Activated T-helper 1 cell treated with Interleukin-2 at 50 U/mL for 16 hours (primary cell): ENCODE measurements at places on chromosomes 4 and X.

DNA sequence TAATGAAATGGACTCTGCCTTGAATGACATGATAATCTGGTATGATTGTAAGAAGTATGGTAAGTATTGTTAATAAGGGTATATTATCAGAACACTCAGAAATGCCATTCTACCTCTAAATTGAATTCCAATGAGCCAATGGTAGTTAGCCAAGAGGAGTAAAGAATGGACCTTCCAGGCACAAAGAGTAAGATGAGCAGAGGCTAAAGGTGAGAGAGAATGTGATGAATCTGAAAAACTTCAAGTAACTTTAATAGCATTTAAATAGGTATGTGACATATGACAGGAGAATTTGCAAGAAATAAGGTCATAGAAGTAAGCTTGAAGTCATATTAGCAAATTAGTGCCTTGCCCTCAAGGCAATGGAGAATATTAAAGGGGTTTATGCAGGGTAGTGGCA lies 152.4 kb downstream of the BANK1 start:
- DNase-seq = no peak

DNA sequence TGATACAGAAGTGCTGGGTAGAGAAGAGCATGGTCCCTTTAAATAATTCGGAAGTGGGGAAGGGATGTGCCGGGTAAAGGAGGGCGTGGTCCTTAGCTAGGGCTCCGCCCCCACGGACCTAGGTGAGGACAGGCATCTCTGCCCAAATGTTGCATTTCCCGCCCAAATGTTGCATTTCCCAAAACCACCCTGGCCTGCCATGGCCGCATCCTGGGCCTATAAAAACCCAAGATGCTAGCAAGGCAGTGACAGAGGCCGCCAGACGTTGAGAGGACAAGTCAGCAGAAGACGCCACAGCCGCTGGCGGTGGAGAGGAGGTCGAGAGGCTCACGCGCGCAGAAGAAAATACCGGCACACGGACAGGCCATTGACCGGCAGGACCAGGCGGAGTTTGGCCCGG lies 46.1 kb downstream of the ZFP42 start:
- no peak for DNase-seq

DNA sequence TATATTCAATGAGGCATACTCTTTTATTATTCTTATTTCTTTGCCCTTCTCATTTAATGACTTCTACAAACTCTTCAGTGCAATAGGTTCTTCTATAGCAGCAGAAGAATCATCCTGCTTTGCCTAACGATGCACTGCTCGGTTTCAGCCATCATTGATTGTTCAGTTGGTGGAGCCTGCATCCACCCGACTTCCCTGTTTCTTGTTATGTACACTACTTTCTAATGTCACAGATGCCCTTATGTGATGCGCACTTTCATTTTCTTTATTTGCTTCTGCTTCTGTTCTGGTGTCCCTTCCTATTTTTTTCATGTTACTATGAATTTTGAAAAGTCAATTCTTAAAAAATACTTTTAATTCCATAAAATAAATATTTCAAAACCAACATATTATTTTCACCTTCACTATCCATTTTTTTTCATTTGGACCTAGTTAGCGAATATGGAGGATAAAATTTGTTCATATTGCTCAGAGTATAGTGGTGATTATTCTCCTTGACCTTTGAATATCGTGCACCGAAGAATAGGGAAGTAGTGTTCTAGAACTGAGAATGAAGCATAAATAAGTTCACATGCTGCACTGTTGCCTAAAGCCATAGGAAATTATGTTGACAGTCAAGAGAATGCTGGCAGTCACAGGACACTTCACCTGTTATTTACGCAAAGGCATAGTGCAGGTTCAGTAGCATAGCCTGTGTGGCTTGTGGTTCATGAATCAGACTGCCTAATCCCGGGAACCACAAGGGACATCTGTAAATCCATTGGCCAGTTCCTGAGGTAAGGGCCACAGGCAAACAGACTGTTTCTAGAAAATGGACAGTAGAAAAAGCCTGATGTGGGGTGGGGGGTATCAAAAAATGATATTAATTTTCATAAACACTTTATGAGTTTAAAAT lies 21.3 kb upstream of the SFRP2 start:
- no peak for DNase-seq

GRCh38 chr4:94595880-94596483 lies 144.2 kb downstream of the PDLIM5 start:
- no peak for DNase-seq

- no peak for DNase-seq
Measured at GRCh38 chrX:119251386-119251785, 15.3 kb downstream of the PGRMC1 start.

- peak; percentile 37 for DNase-seq
Measured at GRCh38 chr4:37780444-37781130, 45.9 kb upstream of the PGM2 start.

DNA sequence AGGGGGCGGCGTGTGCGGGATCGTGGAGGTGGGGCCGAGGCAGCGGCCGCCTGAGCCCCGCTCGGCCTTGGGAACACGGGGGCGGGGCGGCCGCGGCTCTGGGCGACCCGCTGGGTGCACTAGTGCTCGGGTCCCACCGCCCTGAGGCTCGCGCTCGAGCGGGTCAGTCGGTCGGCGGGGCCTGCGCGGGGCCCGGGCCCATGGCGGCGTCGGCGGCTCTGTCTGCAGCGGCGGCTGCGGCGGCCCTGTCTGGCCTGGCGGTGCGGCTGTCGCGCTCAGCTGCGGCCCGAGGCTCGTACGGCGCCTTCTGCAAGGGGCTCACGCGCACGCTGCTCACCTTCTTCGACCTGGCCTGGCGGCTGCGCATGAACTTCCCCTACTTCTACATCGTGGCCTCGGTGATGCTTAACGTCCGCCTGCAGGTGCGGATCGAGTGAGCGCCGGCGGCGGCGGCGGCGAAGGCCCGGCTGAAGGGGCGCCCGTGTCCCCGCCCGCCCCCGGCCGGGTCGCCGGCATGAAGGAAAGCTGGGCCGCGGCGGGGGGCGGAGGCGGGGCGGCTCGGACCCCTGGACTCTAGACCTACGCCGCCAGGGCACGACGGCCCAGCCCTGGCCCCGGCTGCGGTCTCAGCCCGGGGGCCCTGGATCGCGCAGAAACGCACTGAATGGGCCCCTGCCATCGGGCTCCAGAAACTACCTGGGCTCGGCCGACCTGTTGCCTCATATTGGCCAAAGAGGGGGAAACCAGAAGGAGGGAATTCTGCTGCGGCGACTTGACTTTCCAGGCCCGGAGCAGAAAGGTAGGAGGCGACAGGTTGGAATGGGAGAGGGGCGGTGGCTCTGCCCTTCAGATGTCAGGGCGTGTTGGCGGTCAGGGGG lies at the start of gene SMIM10L2A:
Gene SMIM10L2A, plus strand, starts transcription at position 13 of the 878 bp plus-strand sequence. Its CDS starts 188 bp downstream, at position 201.
- DNase-seq = no peak

DNA sequence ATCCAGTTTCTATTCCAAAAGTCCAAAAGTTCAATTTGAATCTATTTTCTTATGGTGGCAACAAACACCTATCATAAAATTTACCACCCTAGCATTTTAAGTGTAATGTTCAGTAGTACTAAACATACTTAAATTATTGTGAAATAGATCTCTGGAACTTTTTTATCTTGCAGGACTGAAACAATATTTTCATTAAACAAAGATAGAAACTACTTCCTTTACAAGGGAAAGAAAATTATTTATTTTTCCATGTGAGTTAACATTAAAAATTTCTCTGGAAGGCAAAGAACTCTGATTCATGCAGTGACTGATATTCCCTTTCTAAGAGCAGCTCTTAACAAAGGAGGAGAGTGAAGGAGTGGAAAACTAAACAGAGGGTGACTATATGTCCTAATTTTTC lies 40.2 kb downstream of the ADH7 start:
- no peak for DNase-seq

DNA sequence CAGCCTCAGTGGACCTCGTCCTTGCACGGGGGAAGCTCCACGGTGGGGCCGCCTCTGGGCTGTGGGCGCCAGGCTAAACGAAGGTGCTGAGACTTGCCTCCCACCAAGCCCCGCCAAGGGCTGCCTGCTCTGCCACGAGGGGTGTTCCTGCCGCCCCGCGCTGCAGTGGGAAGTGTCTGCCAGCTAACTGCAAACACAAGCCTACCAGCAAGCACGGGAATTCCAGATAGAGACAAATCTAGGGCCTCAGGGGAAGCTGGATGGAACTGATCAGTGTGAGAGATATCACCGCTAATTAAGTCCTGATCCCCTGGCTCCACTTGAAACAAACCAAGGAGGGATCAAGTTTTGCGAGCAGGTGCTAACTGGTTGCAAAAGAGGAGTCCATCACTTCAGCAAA lies 181.6 kb upstream of the LEF1 start:
- no peak for DNase-seq
